ENCODE measurements at places on chromosomes 12 and 14.

- no peak for DNase-seq
These were observed 52.8 kb downstream of the SLC38A6 start for GRCh38 chr14:61033855-61034254.

DNA sequence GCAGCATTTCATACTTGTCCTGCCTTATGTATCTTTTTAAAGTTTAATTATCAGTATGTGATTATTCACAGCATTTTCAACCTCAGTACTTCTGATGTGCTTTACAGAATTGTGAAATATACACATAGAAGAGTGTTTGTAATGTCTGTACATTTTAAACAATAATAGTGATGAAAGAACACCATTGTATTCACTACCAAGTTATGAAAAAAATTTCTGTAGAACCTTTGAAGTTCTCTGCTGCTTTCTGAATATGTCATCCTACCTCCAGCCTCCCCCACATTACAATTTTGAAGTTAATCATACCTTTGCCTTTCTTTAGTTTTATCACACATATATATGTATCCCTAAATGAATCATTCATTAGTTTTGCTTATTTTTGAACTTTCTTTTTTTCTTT is 24.8 kb downstream of the FRMD6 start:
- DNase-seq: no peak

DNA sequence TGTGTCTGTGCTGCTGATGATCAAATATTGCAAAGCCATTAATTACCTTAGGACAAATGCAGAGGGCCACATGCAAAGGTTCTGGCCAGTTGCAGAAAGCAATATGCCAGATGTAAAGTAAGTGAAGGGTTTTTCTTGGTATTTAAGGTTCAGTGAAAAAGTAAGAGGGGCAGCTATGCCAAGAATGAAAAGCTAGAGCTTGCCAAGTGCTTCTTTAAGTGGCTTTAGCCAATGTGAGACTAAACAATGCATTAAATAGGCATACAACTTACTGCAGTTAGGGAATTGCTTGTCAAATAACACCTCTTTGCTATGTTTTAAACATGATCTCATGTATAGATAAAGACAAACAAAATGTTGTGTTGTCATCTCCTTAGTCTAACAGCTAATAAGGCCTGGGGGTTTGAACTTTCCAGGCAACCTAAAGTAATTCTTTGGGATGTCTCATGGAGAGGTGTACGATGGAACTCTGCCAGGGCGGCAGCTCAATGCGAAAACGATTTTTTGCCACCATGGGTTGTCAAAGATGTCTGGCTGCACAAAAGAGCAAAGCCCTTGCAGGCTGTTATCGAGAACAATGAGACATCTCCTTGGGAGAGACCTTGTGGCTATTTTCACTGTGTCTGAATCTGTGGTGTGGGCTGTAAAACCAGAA is 12.0 kb downstream of the IGF1 start:
- no peak for DNase-seq

GRCh38 chr12:75960086-75960910 is 71.3 kb downstream of the PHLDA1 start:
- no peak for DNase-seq

DNA sequence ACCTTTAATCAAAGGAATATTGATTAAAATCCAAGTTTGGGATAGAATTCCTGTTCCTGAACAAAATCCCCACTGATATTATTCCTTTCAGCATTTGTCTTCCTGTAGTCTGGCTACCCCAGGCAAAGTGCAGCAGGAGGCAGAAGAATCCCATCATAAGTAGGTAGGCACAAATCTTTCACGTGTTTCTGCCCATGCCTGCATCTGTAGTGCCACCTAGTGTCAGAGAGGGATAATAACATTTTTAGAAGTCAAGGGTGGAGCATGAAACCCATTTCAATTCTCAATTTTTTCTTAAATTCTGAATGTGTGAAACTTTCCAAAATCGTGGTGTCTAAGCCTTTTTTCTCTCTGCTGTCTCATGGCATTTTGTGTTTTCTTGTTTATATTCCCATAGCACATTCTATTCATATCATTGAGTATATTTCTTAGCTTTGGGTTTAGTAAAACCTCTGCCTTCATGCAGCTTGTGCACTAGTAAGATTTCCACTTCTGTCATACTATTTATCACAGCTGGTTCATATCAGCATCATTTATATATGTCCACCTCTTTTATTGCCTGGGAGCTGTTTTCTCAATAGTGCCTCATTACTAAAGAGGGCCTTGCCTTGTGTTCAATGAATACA is 47.8 kb upstream of the RERG start:
- no peak for DNase-seq

GRCh38 chr12:32069071-32069470 is 37.6 kb upstream of the BICD1 start:
- DNase-seq: no peak

- no peak for DNase-seq
These were observed 632 bp downstream of the UBR7 start for GRCh38 chr14:93207468-93208308.

DNA sequence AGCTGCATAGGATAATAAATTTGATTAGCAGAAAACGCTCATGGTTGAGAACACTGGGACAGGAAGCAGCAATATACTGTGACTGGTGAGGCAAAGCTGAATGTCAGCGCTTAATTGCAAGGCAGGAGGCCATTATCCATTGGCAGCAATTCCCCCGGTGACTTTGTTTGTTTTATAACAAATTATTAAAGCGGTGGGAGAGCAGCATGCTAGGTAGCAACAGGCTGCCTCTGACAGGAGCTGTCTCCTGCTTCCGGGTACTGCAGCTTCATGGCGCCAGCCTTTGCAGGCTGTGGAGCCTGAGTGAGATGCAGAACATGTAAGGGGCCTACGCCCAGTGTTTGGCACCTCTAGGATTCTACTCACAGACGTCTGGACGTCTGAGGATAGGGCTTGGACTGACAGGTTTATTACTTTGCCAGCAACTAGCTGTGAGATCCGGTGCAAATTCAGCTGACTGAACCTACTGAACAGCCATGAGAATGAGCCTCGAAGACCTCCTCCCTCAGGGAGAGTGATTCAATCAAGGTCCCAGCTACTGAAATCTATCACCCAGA is 82.1 kb upstream of the SSTR1 start:
- DNase-seq: no peak

- no peak for DNase-seq
These were observed 46.9 kb upstream of the FAM181A start for GRCh38 chr14:93880021-93880820.

- no peak for DNase-seq
These were observed 140.3 kb downstream of the NEDD1 start for GRCh38 chr12:97047361-97047760.

- no peak for DNase-seq
These were observed 45.2 kb downstream of the WDHD1 start for GRCh38 chr14:54981698-54982097.

- DNase-seq: no peak
These were observed 1331.9 kb downstream of the AACS start for GRCh38 chr12:126397071-126397581.

DNA sequence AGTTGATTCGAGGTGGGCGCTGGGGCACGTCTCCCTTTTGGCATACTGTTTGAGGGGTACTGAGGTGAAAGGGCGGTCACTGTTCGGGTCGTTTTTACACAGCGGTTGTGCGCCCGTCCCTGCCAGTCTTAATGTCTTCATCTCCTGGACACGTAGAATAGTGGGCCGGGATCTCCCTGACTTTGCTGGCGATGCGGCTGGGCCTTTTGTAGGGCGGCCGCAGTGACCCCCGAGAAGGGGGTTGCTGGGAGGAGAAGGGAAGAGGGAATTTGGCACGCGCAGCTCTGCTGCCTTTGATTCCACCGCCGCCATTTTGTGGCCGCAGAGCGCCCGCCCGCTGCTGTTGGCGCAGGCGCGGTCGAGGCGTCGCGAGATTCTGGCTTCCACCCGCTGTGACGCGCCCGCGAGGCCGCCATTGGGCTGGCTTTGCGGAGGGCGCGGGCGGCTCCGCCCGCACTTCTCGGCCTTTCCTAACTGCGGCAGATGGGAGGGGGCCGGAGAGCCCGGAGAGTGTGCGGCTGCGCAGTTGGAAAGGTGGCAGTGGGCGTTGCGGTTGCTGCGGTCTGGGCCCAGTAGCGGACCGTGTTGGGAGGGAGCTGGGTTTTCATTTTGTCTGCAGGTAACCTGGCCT is 542 bp downstream of the SRSF5 start:
- DNase-seq: peak; percentile 84

DNA sequence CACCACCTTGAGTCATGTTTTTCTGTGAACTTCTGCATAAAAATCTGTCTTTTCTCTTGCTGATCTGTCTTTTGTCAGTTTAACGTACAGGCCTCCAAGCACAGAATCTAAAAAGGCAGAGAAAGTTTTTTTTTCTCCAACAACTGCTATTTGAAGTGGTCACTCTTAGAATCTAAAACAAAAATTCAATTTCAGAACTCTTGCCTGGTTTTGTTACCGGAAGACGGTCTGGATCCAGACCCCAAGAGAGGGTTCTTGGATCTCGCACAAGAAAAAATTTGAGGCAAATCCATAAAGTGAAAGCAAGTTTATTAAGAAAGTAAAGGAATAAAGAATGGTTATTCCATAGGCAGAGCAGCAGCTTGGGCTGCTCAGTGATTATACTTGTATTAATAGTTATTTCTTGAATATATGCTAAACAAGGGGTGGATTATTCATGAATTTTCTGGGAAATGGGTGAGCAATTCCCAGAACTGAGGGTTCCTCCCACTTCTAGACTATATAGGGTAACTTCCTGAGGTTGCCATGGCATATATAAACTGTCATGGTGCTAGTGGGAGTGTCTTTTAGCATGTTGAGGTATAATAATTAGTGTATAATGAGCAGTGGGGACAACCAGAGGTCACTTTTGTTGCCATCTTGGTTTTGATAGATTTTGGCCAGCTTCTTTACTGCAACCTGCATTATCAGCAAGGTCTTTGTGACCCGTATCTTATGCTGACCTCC is 150.0 kb upstream of the PLEKHA5 start:
- DNase-seq: no peak

GRCh38 chr14:86310611-86311010 is 780.7 kb downstream of the FLRT2 start:
- no peak for DNase-seq

- no peak for DNase-seq
These were observed 335.4 kb downstream of the LRIG3 start for GRCh38 chr12:58584880-58585279.

GRCh38 chr12:38919191-38919590 is 13.8 kb upstream of the CPNE8 start:
- no peak for DNase-seq

- DNase-seq: no peak
These were observed 379.1 kb downstream of the NELL2 start for GRCh38 chr12:44497044-44497443.

DNA sequence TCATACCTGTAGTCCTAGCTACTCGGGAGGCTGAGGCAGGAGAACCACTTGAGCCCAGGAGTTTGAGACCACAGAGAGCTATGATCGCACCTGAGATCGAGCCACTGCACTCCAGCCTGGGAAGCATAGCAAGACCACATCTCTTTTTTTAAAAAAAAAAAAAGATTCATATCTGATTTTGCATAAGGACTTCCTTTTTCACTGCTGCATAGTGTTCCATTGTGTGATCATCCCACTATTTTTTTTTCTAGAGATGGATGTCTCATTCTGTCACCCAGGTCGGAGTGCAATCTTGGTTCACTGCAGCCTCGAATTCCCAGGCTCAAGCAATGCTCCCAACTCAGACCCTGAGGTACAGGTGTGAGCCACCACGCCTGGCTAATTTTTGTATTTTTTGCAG is 50.4 kb downstream of the PHETA1 start:
- DNase-seq: no peak

DNA sequence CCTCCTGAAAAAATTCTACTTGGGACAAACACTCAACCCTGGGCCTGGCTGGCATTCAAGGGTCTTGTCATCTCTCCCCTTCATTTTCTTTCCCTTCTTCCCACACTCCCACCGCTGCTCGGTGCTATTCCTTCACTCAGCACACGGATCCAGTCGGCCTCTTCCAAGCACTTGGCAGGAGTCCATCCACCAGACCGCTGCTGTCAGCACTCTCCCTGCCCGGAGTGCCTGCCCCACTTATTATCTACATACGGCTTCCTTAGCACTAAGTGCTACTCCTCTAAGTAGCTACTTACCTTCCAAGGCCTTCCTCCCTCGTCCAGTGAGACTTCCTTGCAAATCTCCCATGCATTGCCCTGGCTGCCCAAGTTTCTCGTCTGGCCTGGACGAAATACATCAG is 29.8 kb downstream of the CALM1 start:
- DNase-seq: no peak

- DNase-seq: no peak
These were observed 47.5 kb downstream of the IFNG start for GRCh38 chr12:68111995-68112394.

- DNase-seq: no peak
These were observed 10.0 kb upstream of the SLC38A4 start for GRCh38 chr12:46835785-46836184.

DNA sequence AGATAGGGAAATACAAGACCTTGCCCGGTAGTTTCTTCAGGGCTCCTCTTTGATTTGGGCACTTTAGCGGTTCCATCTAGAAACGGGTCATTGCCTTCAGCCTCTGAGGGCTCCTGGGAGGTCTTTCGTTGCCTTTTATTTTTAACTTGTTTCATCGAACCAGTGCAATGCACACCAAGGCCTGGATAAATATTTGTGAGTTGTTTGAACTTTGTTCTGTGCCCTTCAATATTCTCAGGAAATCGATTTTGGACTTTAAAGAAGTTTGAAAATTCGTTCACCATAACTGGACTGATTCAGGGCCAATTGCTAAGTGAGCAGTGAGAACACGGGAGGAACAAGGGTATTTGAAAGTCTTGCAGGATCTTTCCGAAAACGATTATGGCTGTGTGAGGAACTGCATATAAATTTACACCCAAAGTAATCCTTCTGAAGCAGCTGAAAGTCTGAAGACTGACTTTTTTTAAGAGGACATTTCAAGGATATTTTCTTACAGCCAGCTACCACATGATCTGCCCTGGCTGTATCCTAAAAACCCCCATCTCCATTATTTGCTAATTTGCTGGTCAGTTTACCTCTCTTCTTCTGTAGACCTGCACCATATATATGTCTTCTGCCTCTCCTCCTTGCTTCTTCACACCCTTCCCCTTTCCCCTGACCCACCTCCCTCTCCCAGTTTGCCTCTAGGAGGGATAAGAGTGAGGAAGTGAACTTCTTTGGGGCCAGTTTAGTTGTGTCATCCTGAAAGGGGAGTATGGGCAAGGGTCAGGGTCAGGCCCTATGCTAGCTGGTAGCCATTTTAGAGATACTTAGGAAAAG is 8.0 kb downstream of the DUSP6 start:
- DNase-seq: no peak

DNA sequence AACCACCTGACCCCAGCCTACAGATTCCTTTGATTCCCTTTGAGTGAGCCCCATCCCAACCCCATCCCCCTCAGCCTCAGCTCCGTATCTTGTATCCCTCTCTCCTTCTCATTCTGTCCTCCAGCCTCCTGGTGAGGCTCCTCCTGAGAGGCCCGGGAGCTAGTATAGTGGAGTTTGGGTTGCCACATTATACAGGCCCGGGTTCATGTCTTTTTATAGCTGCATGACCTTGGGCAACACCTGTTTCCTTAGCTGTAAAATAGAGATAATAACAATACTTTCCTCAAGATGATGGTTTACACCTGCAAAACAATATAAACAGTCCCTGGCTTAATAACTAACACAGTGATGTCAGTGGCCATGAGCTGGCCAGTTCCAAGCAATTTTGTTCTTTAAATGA is 89.8 kb downstream of the STAB2 start:
- DNase-seq: peak; percentile 54
